ENCODE measurements at places on chromosomes 7 and 10.

DNA sequence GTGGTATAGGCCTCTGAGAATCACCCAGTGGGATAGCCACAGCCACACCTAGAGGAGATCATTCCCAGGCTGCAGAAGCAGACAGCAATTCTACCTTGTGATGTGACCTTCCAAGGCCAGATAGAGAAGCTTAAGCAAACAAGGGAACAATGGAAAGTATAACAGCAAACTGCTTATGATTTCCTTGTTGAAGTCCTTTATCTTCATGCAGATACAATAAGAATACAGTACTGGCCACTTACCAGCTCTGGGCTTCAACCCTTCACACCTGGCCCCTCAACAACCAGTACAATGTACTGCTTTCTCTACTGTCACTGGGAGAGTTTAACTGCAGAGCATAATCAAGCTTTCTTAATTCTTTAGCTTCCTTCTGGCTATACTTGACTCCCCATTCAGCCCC, 22.6 kb upstream of the DDX50 start:
- DNase-seq, result no peak

GRCh38 chr7:158468181-158468580, 119.4 kb downstream of the PTPRN2 start:
- no peak for DNase-seq

DNA sequence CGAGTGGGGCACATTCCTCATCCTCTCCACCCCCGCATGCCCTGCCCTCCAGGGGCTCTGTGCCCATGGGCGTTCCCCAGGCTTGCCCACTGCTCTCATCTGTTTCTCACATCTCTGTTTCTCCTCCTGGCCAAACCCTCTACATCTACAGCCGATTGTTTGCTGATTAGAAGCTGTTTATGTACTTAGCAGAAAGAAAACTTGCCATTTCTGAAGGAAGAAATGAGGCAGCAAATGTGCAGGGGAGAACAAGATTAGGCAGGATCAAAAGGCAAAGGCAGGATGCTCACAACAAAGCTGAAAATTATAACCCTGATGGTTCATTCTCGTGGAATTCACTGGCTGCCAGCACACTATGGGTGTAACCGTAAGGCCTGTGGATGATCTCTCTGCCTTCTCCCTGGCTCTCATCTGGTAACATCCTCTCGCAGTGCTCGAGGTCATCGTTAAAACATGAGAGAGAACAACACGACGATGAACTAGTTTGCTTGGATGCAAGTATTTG, 111.6 kb upstream of the KLF14 start:
- no peak for DNase-seq

- no peak for DNase-seq
Measured at GRCh38 chr7:143477501-143478150, at the start of gene TAS2R41. TAS2R41 (plus strand) TSS chr7:143477873; CDS start chr7:143477873, 0 bp downstream.

DNA sequence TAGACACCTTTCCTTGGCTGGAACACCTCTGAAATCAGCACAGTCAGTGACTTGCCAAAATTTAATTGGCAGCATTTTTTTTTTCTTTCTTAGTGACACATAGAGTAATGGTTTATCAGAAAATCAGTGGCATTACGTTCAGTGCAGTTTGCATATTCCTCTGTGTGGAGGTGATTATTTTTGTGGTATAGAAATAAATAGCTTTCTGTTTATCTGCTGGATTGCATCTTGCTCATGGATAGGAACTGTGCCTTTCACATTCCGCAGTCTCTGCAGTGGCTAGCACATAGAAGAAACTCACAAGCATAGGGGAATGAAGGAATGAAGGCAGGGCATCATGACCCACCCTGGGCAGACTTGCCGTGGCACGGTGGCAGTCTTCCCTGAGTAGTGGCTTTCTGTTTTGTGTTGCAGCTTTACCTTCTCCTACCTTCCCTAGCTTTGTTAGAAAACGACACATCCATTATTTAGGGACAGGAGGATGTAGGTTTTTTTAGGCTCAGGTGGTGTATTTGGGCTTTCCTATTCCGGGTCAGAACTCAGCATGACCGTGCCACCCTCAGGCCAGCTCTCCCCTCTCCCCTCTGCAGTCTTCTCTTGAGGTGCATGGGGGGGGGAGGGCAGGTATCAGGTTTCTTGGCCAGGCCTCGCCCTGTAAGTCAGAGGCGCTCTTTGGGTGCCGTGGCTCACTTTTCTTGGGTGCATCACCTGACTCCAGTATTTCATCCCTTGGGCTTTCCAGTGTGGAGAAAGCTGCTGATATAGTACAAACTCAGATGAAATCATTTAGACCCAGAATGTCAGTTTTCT, 112.5 kb upstream of the GJD4 start:
- DNase-seq, result no peak

DNA sequence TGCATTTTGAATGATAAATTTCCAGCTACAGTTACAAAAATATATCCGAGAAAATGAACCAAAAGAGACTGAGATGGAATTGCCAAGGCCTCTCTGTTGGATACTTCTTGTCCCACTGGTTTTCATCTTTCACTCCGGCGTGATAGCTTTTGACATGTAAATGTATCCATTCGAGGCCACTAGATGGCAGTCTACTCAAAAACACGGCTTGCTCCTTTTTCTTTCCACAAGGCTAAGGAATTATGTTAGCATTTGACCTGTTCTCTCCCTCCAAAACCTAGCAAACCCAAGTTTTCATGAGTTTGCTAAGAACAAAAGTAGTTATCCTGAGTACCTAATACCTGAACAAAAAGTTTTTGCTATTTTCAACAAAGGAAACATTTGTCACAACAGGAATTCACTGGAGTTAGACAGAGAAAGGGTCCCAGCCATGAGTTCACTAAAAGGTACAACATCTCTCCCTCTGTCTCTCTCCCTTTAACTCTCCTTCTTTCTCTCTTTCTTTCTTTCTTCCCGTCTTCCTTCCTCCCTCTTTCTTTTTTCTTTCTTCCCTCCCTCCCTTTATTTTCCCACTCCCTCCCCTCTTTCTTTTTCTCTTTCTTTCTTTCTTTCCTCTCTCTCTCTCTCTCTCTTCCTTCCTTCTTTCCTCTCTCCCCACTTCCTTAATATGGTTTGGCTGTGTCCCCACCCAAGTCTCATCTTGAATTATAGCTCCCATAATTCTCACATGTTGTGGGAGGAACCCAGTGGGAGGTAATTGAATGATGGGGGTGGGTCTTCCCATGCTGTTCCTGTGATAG, 207.9 kb upstream of the MYO3A start:
- DNase-seq, result peak; percentile 4

DNA sequence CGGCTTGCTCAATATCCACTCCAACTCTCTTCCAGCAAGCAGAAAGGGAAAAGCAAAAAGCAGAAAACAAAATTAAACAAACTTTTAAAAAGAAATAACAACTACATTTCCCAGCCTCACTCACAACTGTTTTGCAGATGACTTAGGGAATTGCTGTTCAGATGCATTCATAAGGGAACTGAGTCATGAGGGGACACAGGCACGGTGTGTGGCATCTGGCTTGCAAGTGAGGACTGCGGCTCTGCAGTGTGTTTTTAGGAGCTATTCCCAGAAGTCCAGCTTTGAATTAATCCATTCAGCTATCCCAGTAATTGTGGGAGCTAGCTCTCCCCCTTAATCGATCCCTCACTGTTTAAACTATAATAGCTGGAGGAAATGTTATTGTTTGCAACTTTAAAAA, 30.3 kb downstream of the PTN start:
- DNase-seq, result no peak

DNA sequence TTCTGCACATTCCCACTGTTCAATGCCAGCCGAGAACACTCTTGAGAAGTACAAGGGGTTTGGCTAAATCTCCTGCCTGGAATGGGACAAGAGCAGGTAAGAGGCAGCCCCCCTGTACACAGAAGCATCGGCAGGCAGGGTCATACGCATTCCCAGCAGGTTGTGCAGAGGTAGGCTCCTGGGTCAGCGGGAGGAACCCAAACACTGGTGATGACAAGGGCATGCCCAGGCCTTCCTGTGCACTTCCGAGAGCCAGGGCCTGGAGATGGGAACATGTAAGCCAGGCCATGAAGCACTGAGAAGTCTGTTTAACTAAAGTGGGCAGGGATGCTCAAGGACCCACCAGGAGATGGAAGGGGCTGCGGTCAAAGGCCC, 130.3 kb upstream of the CHST15 start:
- DNase-seq, result no peak

DNA sequence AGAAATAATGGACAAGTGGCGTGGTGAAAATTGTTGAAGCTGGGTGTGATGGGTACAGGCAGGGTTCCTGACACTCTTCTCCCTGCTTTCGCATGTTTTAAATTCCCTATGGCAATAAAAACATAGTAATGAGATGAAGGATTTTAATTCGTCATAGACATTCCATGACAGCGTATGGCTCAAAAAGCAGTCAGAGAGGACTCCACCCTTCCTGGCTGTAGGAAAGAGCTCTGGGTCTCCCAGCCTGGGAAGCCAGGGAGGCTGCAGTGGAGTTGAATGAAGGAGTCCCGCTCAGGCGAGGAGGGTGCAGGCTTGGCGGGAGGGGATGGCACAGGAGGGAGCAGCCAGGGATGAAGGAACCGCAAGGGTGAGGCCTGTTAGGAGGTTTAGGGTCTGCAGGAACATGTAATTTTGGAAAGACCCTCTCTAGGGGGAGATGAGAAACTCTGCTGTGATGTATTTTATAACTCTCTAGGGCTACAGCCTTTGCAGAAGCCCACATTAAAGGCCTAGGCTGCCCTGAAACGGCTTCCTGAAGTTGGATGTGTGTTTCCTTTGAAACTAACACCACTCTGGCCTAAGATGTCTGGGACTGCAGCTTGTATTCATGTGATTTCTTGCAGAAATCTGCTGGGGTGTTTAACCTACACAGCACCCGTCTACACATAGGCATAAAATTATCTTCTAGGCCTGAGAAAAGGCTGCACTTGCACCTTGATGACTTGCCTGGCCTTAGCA, 7.6 kb upstream of the LARP4B start:
- no peak for DNase-seq

DNA sequence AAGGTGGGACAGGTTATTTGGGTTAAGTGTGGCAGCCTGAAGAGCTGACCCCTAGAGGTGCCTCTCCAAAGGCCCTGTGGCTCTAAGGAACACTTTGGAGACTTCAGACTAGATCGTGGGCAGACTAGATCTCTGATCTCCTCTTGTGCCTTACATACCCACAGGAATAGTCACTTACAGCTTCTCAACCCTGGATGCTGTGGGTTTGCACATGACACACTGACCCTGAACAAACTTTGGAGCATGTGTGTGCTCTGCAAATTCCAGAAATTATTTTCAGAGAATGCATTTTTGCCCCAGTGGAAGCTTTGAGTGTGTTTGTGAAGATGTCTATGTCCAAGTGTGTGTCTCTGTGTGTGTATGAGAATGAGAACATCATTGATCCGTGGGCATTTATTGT, 119.6 kb downstream of the EMX2 start:
- no peak for DNase-seq

DNA sequence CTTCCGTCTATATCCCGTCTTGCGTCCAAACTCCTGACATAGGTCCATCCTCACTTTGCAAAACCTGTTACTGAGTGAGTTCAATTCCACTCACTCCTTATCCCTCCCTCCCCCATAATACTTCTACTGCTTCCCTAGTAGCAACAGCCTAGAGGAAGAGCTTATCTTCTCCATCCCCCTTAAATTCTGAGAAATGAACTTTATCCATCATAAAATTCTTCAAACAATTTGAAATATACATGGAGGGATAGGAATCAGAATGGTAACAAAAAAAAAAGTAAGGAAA, 27.6 kb downstream of the SEMA3C start:
- no peak for DNase-seq

GRCh38 chr10:71285180-71285545, 33.9 kb upstream of the SLC29A3 start:
- peak; percentile 6 for DNase-seq

GRCh38 chr10:26527018-26527417, 88.9 kb downstream of the APBB1IP start:
- DNase-seq, result no peak

DNA sequence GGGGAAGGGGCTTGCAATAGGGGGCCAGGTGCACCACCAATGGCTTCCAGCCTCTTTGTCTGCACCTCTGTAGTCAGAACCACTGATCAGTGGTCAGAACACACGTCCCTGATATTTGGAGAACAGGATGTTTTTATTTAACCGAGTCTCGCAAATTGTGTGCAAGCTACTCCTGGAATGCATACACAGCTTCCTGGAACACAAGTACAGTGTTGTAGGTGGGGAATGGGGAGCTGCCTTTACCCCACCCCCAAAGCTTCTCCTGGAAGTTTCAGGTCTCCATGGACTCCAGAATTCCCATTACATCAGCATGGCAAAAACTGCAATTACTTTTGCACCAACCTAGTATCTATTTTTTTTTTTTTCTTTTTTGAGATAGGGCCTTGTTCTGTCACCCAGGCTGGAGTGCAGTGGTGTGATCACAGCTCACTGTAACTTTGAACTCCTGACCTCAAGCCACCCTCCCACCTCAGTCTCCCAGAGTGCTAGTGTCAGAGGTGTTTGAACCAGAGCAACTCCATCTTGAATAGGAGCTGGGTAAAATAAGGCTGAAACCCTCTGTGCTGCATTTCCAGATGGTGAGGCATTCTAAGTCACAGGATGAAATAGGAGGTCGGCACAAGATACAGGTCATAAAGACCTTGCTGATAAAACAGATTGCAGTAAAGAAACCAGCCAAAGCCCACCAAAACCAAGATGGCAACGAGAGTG, 374.0 kb downstream of the CALN1 start:
- DNase-seq, result no peak

DNA sequence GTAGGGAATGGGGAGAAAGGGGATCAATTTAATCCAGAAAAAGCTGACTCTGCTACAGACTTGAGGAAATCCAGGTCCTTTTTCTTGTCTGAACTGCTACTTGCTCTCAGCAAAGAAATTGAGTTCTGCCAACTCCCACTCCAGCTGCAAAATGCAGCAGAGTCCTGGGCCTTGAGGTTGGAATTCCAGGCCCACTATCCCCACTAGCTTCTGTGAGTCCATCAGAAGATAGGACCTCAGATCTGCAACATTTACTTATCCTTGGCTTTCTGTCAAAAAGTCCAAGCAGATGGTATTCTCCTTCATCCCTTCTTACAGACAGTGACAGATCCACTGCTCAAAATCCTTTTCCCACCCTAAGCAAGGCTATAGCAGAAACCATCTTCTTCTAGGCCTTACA, 219.2 kb downstream of the ARHGAP12 start:
- DNase-seq, result no peak

GRCh38 chr7:139587535-139587934, 64.0 kb downstream of the CLEC2L start:
- no peak for DNase-seq

DNA sequence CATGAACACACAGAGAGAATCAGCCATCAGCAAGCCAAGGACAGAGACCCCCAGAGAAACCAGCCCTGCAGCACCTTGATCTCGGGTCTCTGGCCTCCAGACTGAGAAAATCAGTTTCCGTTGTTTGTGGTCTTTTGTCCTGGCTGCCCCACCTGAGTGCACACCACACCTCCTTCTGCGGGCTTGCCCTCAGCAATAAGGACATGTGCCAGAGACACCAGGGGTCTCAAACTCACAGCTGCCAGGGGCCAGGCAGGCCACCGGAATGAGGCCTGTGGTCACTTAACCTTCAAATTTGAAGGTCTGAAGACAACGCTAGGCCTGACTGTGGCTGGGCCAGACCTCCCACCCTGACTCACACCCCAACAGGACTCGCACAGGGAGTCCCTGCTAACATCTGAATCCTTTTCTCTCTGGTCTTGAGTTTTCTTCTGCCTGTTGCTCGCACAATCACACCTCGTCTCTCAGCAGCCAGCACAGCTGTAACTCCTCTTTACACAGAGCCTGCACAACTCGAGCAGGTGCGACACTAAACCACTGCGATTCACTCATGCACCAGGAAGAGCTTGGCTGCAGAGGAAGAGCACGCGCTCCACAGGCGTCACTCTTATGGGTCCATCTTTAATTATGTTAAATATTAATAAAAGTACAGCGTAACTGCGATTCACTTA, 86.2 kb downstream of the CHST15 start:
- no peak for DNase-seq

GRCh38 chr10:123165445-123166072, 11.4 kb downstream of the BUB3 start:
- DNase-seq, result no peak
